Activated T-helper 1 cell treated with anti-CD3 and anti-CD28 coated beads, Interleukin-12 subunit alpha, Interleukin-12 subunit beta, Interleukin-2, Interleukin-4 antibody, amounts not matched to agents 30 ng/mL and 10 ng/mL and 1 ng/mL, durations not matched to agents 14 hours and 24 hours and 36 hours (primary cell): ENCODE measurements at places on chromosomes 3 and 15. TPM values are rescaled to one million over a fixed set of nuclear protein-coding genes. Genes with fewer than 3 reads are reported as not detected.

Gene P2RY12
- not detected in 2 replicates for total RNA-seq

- H3K4me1 ChIP-seq: no peaks in the 10 kb centered on the region
- DNase-seq: no peak
- no peak overlapping the region for H3K27ac ChIP-seq
- H3K27me3 ChIP-seq: peaks cover 2% of the 10 kb centered on the region
Measured at GRCh38 chr15:73391128-73391872, 22.5 kb upstream of the HCN4 start.

DNA sequence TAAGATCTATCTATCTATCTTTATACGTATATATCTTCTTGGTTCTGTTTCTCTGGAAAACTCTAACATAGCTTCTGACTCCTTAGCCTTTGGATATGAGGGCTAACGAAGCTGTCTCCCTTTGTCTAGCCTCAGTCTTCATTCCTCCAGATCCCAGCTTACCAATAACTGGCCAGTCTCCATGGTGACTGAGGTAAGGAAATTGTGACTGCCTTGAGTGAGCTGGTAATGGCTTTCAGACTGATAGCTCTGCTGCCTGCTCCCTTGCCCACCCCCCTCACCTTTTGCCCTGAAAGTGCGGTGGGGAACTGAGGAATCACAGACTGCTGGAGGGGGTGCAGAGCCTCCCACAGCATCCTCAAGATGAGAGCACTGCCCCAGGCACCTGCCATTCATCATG is 65.8 kb upstream of the ABHD17C start:
- H3K27ac ChIP-seq: no peak overlapping the region
- H3K4me1 ChIP-seq: no peaks in the 10 kb centered on the region
- peaks cover 4% of the 10 kb centered on the region for H3K27me3 ChIP-seq
- H3K4me3 ChIP-seq: no peak overlapping the region
- H3K36me3 ChIP-seq: no peaks in the 10 kb centered on the region

- no peak overlapping the region for H3K4me3 ChIP-seq
- no peak for DNase-seq
- H3K4me1 ChIP-seq: peaks cover 14% of the 10 kb centered on the region
- H3K27ac ChIP-seq: no peak overlapping the region
Measured at GRCh38 chr15:78272316-78272715, 8.0 kb downstream of the DNAJA4 start.

- H3K4me1 ChIP-seq: no peaks in the 10 kb centered on the region
- no peak for DNase-seq
- H3K27ac ChIP-seq: no peak overlapping the region
- peaks cover 1% of the 10 kb centered on the region for H3K36me3 ChIP-seq
Measured at GRCh38 chr3:10707400-10708215, 108.4 kb upstream of the SLC6A11 start.

DNA sequence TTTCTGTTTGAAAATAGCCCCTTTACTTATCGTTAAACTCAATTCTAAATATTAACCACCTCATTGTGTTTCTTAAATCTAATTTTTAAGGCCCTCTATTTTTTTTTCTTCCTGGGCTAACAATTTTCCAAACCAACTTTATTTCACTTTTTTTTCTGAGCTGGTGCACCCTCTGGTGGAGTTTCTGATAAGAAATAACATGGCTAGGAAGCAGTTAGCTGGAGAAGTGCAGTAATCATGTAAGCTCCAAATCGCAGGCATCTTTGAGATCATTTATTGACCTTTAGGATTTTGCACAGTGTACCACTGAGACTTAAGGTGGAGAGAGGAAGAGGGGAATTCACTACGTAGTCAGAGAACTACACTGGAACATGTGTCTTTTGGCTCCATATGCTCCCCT is 6.4 kb downstream of the TMEM207 start:
- peaks cover 8% of the 10 kb centered on the region for H3K27me3 ChIP-seq
- H3K36me3 ChIP-seq: no peaks in the 10 kb centered on the region
- peaks cover 9% of the 10 kb centered on the region for H3K4me1 ChIP-seq
- no peak overlapping the region for H3K27ac ChIP-seq

- DNase-seq: no peak
- H3K4me1 ChIP-seq: no peaks in the 10 kb centered on the region
- H3K27ac ChIP-seq: no peak overlapping the region
Measured at GRCh38 chr3:64207289-64208080, 17.8 kb downstream of the PRICKLE2 start.

- peak overlapping the region; percentile 83 for H3K4me3 ChIP-seq
- H3K27ac ChIP-seq: peak overlapping the region; percentile 52
- peaks cover 12% of the 10 kb centered on the region for H3K4me1 ChIP-seq
- peaks cover 7% of the 10 kb centered on the region for H3K36me3 ChIP-seq
- no peak for DNase-seq
Measured at GRCh38 chr3:51968883-51969678, 1.8 kb upstream of the PCBP4 start.

Gene TGM4
- not detected in 2 replicates for total RNA-seq

Gene PLA2G4B
- 6.0 and 6.7 TPM in 2 replicates for total RNA-seq

- H3K27me3 ChIP-seq: no peaks in the 10 kb centered on the region
- H3K36me3 ChIP-seq: no peaks in the 10 kb centered on the region
- DNase-seq: no peak
- no peaks in the 10 kb centered on the region for H3K4me1 ChIP-seq
Measured at GRCh38 chr3:17469520-17469919, 272.9 kb downstream of the TBC1D5 start.

Gene KLHL40
- total RNA-seq: not detected in 2 replicates

GRCh38 chr3:157113832-157114505 is 46.0 kb downstream of the CCNL1 start:
- no peaks in the 10 kb centered on the region for H3K36me3 ChIP-seq

Gene ZIC4
- total RNA-seq: not detected in 2 replicates

- H3K36me3 ChIP-seq: no peaks in the 10 kb centered on the region
- no peak for DNase-seq
- peaks cover 9% of the 10 kb centered on the region for H3K27me3 ChIP-seq
- peak overlapping the region; percentile 57 for H3K27ac ChIP-seq
- H3K4me3 ChIP-seq: peak overlapping the region; percentile 12
Measured at GRCh38 chr3:141388823-141389621, 20.7 kb downstream of the ZBTB38 start.

DNA sequence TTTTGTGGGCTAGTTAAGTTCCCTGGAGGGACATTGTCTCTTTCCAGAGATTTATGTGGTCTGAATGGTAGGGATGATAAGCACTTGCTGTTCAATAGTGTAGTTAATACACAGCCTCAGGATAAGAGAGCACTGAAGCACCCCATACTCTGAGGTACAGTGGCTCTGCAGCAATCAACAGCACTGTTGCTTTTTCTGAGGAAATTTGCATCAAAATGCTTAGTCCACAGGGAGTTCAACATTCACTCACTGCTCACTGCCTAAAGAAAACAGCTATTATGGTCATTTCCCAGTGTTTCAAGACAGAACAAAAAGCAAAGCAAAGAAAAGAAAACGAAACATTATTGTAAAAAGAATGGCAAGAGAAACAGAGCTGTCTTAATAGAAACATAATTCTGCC is 441.9 kb downstream of the PLOD2 start:
- no peak for DNase-seq
- H3K27ac ChIP-seq: no peak overlapping the region
- H3K4me1 ChIP-seq: no peaks in the 10 kb centered on the region
- no peak overlapping the region for H3K4me3 ChIP-seq
- H3K36me3 ChIP-seq: no peaks in the 10 kb centered on the region

- H3K27ac ChIP-seq: no peak overlapping the region
- no peak overlapping the region for H3K4me3 ChIP-seq
- no peaks in the 10 kb centered on the region for H3K27me3 ChIP-seq
- H3K4me1 ChIP-seq: no peaks in the 10 kb centered on the region
Measured at GRCh38 chr3:13308380-13308801, 111.7 kb downstream of the NUP210 start.

Gene CFAP91
- 0.24 TPM in 1 of 2 replicates, not detected in the other for total RNA-seq

GRCh38 chr3:99434190-99434589 is 204.2 kb upstream of the COL8A1 start:
- H3K27ac ChIP-seq: no peak overlapping the region
- peaks cover 2% of the 10 kb centered on the region for H3K27me3 ChIP-seq
- no peak overlapping the region for H3K4me3 ChIP-seq
- H3K36me3 ChIP-seq: no peaks in the 10 kb centered on the region
- no peaks in the 10 kb centered on the region for H3K4me1 ChIP-seq
- DNase-seq: no peak

DNA sequence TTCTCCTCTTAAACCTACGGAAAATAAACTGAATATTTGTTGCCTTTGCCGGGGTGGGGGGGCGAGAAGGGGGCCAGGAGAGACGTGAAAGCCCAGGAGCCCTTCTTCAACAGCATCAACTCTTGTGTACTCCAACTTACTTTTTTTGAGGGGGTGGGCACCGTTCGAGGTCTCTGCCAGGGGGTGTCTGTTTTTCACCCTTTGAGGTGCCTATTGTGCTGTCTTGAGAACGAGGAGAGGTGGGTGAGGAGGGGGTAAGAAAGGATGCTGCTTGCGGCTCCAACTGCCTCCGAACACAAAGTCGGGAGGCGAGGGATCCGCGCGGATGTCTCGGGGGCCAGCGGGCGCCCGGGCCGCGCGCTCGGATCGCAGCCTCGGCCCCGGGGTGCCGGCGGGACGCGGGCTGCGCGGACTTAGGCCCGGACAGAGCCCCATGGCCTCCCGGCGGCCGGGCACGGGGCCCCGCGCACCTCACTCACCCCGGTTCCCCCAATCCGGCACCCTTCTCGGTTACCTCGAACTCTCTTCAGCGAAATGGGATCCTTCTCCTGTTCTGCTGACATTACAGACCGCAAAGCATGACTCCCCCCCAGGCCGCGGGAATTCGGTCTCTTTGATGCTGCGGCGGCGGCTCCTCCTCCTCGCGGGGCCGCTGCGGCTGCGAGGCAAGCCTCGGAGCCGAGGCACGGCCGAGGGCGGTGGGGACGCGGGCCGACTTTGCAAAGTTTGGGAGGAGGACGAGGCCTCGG is 650 bp downstream of the PYGO1 start:
- no peak overlapping the region for H3K4me3 ChIP-seq
- peaks cover 40% of the 10 kb centered on the region for H3K27me3 ChIP-seq
- no peak overlapping the region for H3K27ac ChIP-seq
- H3K36me3 ChIP-seq: no peaks in the 10 kb centered on the region
- no peaks in the 10 kb centered on the region for H3K4me1 ChIP-seq

GRCh38 chr3:119534296-119534695 is 25.1 kb downstream of the CD80 start:
- H3K4me3 ChIP-seq: no peak overlapping the region
- no peaks in the 10 kb centered on the region for H3K27me3 ChIP-seq

DNA sequence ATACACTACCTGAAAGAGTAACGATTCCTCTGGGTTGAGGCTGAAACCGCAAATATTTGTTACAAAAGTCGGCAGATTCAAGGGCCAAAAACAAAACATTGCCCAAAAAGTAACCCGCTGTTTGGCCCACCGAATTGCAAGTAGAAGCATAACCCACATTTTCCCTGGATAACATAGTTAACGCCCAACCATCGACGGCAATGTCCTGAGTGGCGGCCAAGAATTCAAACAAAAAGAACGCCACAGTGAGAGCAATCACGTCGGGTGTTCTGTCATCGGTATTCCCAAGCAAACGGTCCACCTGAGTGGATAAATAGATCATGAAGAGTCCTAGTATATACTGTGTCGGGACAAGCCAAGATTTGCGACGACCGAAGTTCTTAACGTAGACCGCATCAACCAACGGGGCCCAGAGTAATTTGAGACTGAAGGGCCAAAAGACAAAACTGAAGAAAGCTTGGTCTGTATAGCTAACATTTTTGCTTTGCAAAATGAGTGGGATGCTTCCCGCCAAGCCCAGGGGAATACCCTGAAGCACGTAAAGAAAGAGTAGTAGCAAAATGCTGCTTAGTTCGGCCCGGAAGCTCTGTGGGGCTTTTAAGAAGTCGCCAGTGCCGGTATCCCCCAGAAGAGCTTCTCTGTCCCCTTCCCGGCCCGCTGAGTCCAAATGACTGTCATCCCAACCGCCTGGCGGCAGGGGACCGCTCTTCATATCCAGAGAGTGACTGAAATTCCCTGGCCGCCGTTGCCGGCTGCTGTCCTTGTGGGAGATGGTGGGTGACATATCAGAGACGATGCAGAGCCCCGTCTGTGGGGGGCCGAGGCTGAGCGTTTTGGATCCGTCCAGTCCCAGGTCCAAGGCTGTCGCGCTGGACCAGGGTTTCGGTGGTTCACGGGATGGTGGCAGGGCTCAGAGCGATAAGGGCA is 750 bp downstream of the SLC33A1 start:
- H3K4me3 ChIP-seq: peak overlapping the region; percentile 91
- peak overlapping the region; percentile 96 for H3K27ac ChIP-seq
- H3K4me1 ChIP-seq: peaks cover 41% of the 10 kb centered on the region
- H3K27me3 ChIP-seq: no peaks in the 10 kb centered on the region
- peak; percentile 23 for DNase-seq
- peaks cover 28% of the 10 kb centered on the region for H3K36me3 ChIP-seq

GRCh38 chr3:52792413-52792812 is 2.2 kb upstream of the ITIH3 start:
- no peak overlapping the region for H3K27ac ChIP-seq
- no peak overlapping the region for H3K4me3 ChIP-seq
- H3K27me3 ChIP-seq: peaks cover 2% of the 10 kb centered on the region

GRCh38 chr3:107520535-107520934 is 2.2 kb upstream of the BBX start:
- H3K36me3 ChIP-seq: peaks cover 2% of the 10 kb centered on the region
- peaks cover 12% of the 10 kb centered on the region for H3K27me3 ChIP-seq
- DNase-seq: no peak
- H3K4me3 ChIP-seq: no peak overlapping the region
- peaks cover 12% of the 10 kb centered on the region for H3K4me1 ChIP-seq
- H3K27ac ChIP-seq: no peak overlapping the region

Gene ZDHHC3
- 46.6 and 47.5 TPM in 2 replicates for total RNA-seq

DNA sequence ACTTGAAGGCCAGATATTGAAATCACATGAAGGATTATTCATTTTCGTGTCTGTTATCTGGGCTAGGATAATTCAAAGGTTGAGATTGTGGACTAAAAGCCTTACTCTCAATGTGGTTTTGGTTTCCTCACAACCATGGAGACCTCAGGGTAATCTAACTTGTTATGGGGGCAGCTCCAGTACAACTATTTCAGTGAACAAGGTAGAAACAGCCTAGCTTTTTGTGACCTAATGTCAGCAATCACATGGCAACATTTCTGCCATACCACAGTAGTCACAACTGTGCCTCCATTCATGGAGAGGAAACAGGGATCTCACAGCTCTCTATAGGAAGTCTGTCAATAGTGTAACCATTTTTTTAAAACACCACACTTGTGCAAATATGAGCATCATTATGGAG is 62.4 kb upstream of the RARB start:
- no peak overlapping the region for H3K4me3 ChIP-seq
- no peak overlapping the region for H3K27ac ChIP-seq
- no peaks in the 10 kb centered on the region for H3K36me3 ChIP-seq
- DNase-seq: no peak
